ENCODE measurements at places on chromosomes 11 and 22.
A peak's percentile ranks its signal among the peaks of the same experiment; 100 is the strongest.

DNA sequence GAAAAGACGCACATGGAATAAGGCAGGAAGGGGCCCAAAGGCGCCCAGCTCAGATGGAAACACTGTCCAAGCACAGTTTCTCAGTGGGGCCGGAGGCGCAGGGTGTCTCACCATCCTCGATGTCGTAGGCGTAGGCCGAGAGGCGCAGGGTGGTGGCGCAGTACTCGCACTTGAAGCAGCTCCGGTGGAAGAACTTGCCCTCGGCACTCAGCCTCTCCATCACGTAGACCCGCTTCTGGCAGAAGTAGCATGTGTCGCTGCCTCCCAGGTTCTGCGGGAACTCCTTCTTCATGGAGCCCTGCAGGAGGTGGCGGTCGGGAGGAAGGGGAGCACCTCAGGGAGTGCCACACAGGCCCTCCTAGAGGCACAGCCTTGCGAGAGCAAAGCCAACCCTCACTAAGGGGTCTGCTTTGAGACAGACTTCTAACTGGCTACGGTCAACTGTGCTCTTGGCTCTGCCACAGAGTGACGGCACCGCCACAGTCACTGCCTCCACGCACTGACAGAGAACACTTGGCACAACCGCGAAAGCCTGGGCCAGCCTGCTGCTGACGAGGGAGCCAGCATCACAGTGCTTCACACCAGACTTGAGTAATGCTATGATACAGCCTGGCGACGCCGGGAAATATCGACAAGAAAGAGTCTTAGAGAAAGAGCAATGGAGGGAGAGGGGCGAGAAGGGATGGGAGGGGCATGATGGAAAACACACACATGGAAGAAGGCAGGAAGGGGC is 97.6 kb upstream of the BID start:
- DNase-seq: no peak

DNA sequence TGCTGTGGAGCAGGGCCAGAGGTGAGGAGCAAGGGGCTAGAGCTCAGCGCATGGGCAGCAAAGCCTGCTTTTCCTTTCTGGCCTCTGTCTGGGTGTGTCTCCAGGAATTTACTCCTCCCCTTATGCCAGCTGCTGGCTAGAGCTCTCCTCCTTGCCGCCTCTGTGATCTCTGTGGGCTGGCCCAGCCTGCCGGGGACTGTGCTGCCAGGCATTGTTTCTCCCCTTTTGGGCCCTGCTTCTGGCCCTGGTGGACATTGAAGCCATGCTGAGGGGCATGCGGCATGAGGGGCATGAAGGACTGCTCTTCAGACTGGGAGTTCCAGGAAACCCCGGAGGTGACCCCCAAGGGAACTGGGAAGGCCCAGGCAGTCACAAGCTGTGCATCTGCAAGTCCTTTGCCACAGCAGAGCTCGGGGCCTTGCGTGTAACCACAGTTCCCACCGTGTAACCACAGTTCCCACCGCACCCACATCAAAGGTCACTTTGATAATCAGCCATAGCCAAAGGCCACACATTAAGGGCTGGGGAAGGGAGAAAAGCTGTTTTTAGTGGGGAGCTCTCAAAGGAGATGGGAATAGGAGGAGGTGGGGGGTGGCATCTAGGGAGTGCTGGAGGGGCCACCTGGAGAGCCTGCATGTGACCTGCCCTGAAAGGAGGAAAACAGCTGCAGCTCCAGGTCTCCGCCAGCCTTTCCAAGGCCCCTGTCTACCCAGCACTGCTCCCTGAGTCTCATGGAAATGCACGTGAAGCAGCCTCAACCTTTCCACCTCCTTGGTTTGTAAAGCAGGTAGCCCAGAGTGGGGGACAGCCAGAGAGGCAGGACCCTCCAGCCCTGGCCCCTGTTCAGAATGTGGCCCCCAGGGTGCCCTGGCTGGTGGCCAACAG is 62.3 kb downstream of the PPFIBP2 start:
- DNase-seq: peak; percentile 53

- DNase-seq: no peak
These were observed 33.3 kb downstream of the ST14 start for GRCh38 chr11:130192845-130193267.

DNA sequence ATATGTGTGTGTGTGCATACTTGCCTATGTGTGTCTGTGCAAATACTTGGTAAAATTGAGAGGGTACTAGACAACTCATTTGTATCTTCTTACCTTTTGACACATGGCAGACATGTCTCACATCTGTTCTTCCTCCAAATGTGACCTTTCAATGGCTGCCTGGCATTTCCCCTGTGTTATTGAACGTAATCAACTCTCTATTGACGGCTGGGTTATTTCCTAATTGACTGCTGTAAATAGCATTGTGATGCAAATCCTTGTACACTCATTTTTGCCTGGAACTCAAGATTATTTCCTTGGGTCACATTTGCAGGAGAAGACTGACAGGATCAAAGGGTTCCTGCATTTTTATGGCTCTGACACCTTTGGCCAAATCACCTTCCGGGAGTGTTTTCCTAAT is 37.4 kb downstream of the KCNQ1 start:
- DNase-seq: no peak

DNA sequence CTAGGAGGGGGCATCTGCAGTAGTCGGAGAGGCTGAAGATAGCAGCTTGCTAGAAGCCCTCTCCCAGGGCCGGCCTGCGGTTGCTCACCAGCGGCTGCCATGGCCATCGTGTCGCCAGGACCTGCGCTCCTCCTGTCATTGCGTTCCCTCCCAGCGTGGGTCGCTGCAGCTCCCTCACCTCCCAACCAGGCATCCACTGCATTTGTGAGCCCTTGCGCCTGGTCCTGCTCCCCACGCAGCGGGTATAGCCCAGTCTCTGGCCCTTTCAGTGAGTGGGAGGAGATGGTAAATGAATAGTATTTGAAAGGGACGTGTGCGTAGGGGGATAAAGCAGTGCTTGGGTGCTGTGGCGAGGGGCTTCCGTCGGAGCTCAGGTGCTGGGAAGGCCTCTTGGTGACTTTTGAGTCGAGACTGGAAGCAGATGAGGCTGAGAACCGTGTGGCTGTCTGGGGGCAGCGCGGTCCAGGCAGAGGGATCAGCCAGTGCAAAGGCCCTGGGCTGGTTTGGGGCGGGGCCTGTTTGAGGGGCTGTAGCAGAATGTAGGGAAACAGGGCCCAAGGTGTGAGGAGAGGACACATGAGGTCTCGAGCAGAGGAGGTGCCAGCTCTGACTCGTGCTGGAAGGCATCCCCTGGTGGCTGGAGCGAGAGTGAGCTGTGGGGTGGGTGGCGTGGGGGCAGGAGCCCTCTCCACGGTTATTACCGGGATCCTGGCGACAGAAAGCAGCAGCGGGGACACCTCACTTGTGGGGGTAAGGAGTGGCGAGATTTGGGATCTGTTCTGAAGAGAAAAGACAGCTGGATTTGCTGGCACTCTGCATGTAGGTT is 39.3 kb downstream of the LRP5 start:
- no peak for DNase-seq

DNA sequence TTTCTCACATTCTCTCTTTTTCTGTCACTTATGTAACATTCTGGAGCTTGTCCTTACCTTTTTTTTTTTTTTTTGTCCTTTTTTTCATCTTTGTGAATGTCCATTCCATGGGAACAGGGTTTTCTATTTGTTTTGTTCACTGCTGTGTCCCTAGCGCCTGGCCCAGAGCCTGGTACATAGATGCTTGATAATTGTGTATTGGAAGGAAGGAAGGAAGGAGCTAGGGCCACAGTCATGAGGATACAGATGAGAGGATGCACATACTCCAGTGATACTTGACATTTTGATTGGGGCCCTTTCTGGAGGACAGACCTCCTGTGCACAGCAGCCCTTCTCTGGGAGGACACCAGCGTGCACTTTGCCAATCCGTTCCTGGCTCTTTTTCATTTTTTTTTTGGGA is 68.9 kb downstream of the KIAA1671 start:
- no peak for DNase-seq

DNA sequence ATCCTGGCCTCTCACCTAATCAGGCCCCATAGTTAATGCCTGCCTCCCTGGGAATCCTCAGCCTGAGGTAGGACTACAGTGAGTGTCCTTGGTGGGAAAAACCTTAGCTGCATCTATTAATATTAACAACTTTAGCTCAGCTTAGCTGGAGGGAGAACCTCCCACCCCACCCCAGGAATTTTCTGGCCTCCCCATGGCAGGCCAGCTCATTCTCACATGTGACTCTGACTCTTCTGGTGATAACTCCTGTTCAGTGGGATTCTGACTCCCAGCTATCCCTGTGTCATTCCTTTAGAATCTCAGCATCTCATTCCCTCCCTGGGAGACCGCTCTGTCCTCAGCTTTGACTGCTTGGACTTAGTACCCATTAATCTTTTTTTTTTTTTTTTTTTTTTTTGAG is 14.5 kb downstream of the ART5 start:
- peak; percentile 78 for DNase-seq

GRCh38 chr11:96054870-96055705 is 131.2 kb upstream of the MTMR2 start:
- peak; percentile 59 for DNase-seq

DNA sequence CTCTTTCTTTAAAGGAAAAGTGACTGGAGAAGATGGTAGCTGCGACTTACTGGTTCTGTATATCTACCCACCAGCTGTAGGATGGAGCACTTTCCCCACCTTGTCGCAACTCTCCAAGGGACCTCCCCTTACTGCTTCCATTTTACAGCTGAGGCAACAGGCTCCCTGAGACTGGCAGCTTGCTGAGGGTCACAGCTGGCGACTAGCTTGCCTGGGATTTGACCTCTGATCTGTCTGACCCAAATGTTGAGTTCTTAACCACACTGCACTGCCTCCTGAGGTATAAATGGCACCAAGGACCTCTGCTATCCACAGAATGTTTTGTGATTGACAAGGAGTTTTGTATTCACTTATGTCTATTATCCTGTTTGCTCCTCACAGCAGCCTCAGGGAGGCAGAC is 115.0 kb upstream of the NNMT start:
- no peak for DNase-seq
